Hippocampal formation (tissue), 2 donors: ENCODE measurements at places on chromosomes 1 and 21.

- no peak for DNase-seq
These were observed 201.7 kb downstream of the NRIP1 start for GRCh38 chr21:14862794-14863720.

GRCh38 chr1:162690672-162691434, 58.6 kb downstream of the DDR2 start:
- no peak for DNase-seq

- no peak for DNase-seq
These were observed 11.2 kb downstream of the RGL1 start for GRCh38 chr1:183816110-183816509.

DNA sequence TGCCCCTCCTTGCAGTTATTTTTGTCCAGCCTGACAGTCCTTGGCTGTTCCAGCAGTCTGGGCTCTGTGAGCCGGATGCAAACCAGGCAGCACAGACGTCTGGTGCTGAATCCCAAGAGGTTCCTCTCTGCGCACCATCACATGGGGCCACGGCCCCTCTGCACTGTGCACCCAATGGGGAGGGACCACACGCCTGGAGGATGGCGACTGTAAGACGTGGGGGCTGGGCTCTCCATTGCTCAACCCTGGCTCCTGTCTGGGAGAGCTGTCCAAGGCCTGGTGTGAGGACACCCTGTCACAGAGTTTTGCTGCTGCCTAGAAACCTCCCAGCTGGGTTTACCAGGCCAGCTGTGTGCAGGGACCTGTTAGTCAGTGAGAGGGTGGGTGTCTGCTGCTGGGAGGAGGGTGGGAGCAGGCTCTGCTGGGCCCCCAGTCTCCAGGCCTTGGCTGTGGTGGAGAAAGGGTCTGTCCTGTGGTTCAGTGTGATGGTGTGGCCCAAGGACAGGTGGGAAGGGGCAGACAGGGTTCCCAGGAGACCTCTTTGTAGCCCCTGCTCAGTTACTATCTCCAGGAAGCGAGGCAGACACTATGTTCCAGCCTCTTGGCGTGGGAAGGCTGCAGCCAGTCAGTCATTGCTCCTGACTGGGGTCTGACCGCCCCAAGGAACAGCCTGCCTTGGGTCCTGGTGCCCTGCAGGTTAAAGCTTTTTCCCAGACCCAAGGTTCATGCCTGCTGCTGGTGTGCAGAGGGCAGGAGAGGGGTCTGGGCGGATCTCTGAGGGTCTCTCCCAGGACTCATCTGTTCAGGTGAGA, 13.8 kb downstream of the HEYL start:
- DNase-seq = peak; percentile 37

GRCh38 chr21:31493350-31493880, 149.4 kb upstream of the TIAM1 start:
- no peak for DNase-seq
